CD4-positive, alpha-beta T cell treated with Interleukin-15 for 4 hours (primary cell): ENCODE measurements at places on chromosomes 16 and 17.

GRCh38 chr17:50685691-50686493 is 21.8 kb downstream of the ANKRD40 start:
- no peak for DNase-seq

DNA sequence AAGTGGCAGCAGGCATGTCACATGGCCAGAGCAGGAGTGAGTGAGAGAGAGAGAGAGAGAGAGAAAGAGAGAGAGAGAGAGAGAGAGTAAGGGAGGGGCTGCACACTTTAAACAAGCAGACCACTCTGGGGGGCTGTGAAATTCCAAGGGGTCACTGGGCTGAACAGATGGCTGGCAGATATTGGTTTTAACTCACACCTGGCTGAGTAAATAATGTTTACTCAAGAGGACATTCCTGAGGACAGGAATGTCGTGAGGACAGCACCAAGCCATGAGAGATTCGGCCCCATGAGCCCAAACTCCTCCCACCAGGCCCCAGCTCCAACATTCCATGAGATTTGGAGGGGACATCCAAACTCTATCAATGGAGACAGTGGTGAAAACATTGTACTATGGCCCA is 269.7 kb downstream of the CBLN1 start:
- DNase-seq: no peak

DNA sequence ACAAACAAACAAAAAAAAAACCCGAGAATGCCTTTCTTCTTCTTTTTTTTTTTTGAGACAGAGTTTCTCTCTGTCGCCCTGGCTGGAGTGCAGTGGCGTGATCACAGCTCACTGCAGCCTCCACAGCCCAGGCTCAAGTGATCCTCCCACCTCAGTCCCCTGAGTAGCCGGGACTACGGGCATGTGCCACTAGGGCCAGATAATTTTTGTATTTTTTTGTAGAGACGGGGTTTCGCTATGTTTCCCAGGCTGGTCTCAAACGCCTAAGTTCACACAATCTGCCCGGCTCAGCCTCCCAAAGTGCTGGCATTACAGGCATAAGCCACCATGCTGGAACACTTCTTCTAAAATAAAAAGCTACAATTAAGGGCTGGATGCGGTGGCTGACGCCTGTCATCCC is 17.0 kb upstream of the WDR45B start:
- no peak for DNase-seq

GRCh38 chr16:80705596-80705995 is 98.8 kb downstream of the CDYL2 start:
- no peak for DNase-seq

GRCh38 chr16:49548325-49548970 is 174.8 kb downstream of the C16orf78 start:
- DNase-seq: no peak
